ENCODE measurements at places on chromosomes 3 and 15.

GRCh38 chr3:169241630-169241990 lies 421.9 kb downstream of the MECOM start:
- DNase-seq: no peak

DNA sequence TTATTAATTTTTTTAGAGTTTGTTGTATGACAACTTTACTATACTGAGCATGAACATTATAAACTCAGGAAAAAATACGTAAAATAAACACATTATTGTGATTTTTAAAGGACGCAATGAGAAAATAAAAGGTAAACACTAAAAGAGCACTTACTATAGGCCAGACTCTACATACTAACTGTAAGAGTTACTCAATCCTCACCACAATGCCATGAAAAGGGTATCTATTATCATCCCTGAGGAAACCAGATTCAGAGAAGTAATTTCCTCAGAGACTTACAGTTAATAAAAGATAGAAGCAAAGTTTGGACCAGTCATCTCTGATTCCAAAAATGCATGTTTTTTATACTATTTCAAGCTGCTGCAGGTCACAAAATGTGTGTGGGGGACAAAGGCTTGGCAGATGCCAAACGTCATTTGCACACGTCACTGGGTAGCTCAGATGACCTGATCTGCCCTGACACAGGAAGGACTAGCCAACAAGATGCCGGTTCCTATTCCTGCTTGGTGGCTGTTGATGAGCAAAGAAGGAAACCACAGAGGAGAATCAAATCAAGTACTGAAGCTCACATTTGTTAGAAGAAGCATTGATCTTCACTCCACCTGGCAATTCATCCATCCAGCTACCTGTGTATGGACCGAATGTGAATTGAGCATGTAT lies 42.3 kb downstream of the KLHL6 start:
- DNase-seq: no peak

DNA sequence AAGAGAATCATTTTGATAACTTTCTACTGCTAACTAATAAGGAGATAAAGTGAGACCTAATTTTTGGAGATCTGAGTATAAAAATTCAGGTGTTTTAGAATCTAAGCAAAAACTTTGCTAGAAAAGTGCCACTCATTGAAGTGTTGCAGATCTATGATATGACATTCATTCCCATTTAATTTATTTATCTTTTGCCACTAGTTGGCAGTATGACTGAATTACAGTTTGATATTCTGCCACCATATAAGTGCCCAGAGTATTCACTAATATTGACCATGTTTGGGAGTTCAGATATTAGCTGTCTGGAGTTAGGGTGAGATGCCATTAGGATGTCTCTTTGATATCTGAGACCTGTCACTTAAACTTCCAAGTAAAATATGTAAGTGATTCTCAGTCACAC lies 251.3 kb upstream of the GBE1 start:
- DNase-seq: no peak

GRCh38 chr15:65460741-65461347 lies 38.1 kb upstream of the IGDCC4 start:
- no peak for DNase-seq

- DNase-seq: no peak
These were observed 76.1 kb upstream of the PHLDB2 start for GRCh38 chr3:111782943-111783342.

DNA sequence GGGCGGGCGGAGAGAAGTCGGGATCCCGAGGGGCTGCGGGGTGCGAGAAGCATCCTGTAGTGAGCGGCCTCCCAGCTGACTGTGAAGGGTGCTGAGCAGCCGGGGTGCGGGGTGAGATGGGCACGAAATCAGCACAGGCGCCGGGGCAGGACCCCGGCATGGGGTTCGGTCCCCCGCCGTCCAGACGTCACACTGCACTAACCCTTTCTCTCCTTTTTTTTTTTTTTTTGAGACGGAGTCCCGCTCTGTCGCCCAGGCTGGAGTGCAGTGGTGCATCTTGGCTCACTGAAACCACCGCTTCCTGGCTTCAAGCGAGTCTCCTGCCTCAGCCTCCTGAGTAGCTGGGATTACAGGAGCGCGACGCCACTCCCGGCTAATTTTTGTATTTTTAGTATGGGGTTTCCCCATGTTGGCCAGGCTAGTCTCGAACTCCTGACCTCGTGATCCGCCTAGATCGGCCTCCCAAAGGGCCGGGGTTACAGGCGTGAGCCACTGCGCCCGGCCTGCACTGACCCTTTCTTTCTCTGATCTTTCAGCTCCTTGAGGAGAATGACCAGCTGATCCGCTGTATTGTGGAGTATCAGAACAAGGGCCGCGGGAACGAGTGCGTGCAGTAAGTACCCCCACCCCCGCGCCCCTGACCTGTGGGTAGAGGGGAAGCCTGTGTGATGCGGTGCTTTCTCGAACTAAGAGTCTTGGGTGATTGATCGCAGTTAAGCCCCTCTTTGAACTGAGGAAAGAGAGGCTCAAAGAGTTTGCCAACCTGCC lies 513 bp downstream of the SS18L2 start:
- DNase-seq: no peak

- no peak for DNase-seq
These were observed 220.5 kb downstream of the SQOR start for GRCh38 chr15:45855210-45855906.

DNA sequence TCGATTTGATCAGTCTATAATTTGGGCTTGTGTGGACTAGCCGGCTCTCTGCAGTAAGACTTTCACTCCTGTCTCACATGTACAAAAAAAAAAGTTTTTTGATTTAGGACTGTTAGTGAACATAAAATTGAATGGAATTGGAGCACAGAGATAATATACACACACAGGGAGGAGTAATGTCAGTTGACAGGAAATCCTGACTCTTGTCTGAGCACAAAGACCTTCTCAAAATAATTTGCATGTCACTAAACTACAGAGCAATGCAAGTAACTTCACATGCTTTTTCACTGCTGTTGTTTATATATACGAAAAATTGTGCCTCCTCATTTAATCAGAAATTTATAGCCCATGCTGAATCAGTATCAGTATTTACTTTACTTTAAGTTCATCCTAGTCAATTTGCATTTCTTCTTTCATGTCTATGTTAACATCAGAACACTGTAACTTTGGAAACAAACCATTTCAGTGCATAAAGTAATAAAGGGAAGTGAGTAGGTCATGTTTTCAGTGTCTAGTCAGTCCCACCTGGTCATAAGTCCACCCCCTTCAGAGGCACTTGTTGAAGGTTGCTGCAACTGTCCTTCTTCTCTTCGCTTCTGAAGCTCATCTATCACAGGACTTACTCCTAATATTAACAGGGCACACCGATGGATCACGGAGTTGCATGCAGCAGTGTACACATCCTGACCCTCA lies 115.8 kb downstream of the FBXL22 start:
- no peak for DNase-seq

- DNase-seq: no peak
These were observed 93.6 kb downstream of the SCN11A start for GRCh38 chr3:38958026-38958720.

- no peak for DNase-seq
These were observed 329.3 kb downstream of the TBL1XR1 start for GRCh38 chr3:176867681-176868663.

GRCh38 chr15:79192462-79193036 lies 90.0 kb upstream of the ANKRD34C start:
- DNase-seq: no peak

GRCh38 chr3:108222853-108223565 lies 785 bp upstream of the IFT57 start:
- DNase-seq: no peak

DNA sequence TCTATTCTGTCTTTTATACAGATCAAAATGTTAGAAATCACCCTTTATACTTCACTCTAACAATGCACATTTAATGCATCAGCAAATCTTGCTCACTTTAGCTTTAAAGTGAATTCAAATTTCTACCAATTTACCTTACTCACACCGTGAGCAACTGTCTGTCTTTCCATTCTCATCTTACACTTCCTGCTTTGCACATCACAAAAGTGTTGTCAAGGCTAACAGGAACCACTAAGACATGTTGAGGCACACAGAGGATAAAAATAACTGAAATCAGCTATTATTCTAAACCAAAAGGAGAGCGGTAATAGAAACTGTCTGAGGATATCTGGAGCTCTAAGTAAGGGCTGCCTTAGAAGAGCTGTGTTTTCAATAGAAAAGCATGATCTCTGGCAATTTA lies 519.9 kb downstream of the ZBBX start:
- no peak for DNase-seq

- no peak for DNase-seq
These were observed 10.3 kb downstream of the RASGRP1 start for GRCh38 chr15:38554354-38554753.

GRCh38 chr3:173396191-173397041 lies 1.1 kb upstream of the NLGN1 start:
- DNase-seq: no peak

DNA sequence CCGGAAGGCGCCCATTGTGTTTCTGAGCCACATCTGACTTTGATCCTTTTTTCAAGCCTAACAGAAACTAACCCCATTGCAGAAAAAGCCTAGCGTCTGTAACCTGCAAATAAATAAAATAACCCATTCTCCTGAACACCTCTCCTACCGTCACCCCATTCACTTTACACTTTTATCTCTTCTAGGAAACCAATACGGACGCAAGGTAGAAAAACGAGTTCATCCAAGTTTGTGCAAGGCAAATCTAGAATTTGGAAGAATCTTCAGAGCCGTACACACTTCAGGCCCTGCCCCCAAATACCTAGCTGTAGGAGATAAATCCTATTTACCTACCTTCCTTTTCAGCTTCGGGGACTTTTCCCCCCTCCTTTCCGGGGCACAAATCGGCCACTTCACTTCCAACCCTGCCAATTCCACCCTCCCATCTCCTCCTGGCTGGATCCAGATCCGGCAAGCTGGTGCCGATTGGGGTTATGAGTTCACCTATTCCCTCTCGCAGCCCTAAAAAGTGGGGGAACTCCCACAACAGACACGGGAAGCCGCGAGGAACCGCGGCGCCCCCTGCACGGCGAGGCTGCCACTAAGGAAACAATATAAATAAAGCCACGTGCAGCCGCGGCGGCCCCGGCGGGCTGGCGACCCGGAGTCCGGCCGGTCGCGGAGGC lies 987 bp downstream of the PRTG start:
- DNase-seq: no peak

DNA sequence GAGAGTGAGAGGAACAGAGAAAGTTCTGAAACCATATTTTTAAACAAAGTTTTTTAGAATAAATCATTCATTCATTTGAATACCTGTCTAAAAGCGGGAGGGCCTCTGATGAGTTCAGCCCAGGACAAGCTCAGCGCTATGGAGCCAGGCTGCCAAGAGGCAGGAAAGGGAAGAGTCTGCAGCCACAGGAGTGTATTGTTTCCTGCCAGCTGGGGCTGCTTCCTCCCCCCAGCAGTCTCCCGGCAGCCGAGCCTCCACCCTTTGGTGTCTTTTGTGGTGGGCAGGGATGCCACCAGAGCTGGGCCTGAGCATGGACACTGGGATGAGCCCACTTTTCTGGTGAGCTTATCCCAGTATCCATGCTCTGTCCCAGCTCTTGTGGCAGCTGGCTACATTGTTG lies 199.5 kb upstream of the TPRG1 start:
- no peak for DNase-seq

DNA sequence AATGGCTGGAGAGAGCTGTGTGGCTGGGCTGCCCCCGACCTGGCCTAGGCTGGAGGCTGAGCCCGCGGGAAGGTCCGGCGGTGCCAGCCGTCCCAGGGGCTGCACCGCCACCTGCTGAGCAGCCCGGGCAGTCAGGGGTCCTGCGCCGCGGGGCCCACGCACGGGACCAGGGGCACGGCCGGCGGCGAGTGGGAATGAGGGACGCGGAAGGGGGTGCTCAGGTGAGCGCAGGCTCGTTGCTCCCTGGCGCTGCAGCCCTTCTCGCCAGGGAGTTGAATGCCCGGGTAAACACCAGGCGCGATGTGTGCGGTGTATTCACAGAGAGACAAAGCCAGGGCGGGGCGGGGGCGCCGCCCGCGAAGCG lies 666 bp upstream of the SEMA3F start:
- no peak for DNase-seq

DNA sequence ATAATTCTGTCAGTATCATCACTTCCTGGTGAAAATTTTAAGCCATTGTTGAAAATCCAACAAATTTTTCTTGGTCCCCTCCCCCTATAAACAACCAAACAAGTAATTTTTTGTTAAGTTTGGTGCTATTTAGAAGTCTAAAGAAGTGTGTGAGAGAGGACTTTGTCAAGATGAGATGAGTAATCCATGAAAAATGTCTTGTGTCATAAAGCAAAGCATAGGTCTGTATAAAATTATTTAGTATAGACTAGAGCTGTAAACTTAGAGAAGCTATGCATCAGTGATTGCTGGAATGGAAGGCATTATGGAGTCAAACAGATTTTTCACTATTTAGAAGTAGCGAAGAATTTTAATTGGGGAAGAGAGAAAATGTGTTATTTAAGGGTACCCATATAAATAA lies 31.4 kb downstream of the MAPK6 start:
- no peak for DNase-seq

GRCh38 chr3:183381673-183382072 lies 46.7 kb downstream of the MCF2L2 start:
- DNase-seq: no peak

- no peak for DNase-seq
These were observed 42.7 kb upstream of the BLM start for GRCh38 chr15:90674476-90674875.

DNA sequence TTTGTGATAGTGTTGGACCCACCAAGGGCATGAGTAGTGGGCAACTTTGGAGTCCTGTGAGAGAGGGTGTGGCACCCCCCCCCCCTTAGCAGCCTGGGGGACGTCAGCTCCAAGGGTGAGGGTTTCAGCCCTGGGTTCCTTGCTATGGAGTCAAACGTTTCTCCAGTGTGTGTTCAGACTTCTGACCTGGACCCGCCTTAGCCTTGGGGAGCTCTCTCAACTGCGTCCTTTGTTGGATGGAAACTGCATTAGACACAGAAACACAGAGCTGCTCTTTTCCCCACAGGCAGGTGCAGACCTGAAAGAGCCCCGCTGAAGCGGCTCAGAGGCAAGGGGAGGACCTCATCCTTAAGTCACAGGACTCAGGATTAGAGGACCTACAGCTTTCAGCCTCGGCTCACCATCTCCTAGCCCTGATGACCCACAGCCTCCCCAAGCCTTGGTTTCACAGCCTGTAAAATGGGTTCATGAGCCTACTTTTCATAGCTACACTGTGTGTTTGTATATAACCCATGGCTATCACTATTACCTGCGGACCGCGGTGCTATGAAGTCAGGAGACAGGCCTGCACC lies 19.9 kb downstream of the ZNF710 start:
- DNase-seq: no peak

DNA sequence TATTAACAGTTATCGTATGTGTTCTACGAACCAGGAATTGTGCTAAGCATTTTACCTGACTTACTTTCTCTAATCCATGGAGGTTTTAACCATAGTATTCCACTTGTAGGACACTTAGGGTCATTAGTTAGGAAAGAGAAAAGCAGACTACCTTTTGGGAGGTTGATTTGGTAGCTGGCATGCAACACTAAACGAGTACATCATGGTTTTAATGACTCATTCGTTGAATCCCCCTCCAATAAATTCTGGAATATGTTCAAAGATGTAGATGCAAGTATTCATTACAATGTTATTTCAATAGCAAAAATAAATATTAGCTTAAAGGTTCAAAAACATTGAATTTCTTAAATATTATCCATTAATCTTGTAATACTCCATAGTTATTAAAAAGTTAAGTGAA lies 162.5 kb downstream of the FMN1 start:
- DNase-seq: no peak

All from mesothelial cell of epicardium (in vitro differentiated cells).